ENCODE measurements at places on chromosomes 2 and 18. TPM values are rescaled to one million over a fixed set of nuclear protein-coding genes. Genes with fewer than 3 reads are reported as not detected.

Gene STK16
- total RNA-seq: 13.7 TPM

Gene RAPGEF4
- total RNA-seq: 1.8 TPM

Gene AP1S3
- total RNA-seq: 19.0 TPM

Gene MC5R
- not detected for total RNA-seq

Gene EN1
- total RNA-seq: not detected

Gene CCBE1
- total RNA-seq: 9.2 TPM

Gene CHRND
- not detected for total RNA-seq

Gene SIX3
- not detected for total RNA-seq

Gene ALPG
- not detected for total RNA-seq

Gene MEP1B
- total RNA-seq: not detected

Gene PRKAG3
- not detected for total RNA-seq

Gene NABP1
- total RNA-seq: 24.0 TPM

Gene COL4A4
- total RNA-seq: under 0.01 TPM

Gene DLX1
- total RNA-seq: 1.8 TPM

Gene BARD1
- 11.9 TPM for total RNA-seq

Gene SERPINB4
- total RNA-seq: 1.9 TPM

Gene CFAP221
- total RNA-seq: not detected

Gene RAPH1
- 20.0 TPM for total RNA-seq

Gene ZC3H6
- 1.1 TPM for total RNA-seq

Gene NAPG
- total RNA-seq: 31.3 TPM

Gene ARPC2
- total RNA-seq: 709 TPM

Gene SALL3
- not detected for total RNA-seq

Gene LIPG
- 118 TPM for total RNA-seq

Gene TCF23
- total RNA-seq: not detected

Gene RSAD2
- total RNA-seq: not detected

Gene TAF1B
- 14.3 TPM for total RNA-seq

Gene CAPN14
- total RNA-seq: 0.30 TPM

Gene CXCR1
- 0.11 TPM for total RNA-seq

Gene EDAR
- not detected for total RNA-seq

Gene UCN
- 2.1 TPM for total RNA-seq

Gene SATB2
- 0.30 TPM for total RNA-seq

Gene SNORC
- 1.2 TPM for total RNA-seq

Gene SKOR2
- total RNA-seq: not detected

Gene RAB27B
- 5.5 TPM for total RNA-seq

Gene MRPS5
- 58.1 TPM for total RNA-seq

Gene OSR1
- total RNA-seq: 8.1 TPM

Gene FSIP2
- total RNA-seq: 0.08 TPM

Gene KCNJ13
- total RNA-seq: not detected

Gene APLF
- total RNA-seq: 2.2 TPM

Gene TGFA
- total RNA-seq: 194 TPM

Gene C1QL2
- total RNA-seq: not detected

Gene LCT
- total RNA-seq: 0.04 TPM

Gene KLHL29
- 7.0 TPM for total RNA-seq

Gene PIEZO2
- not detected for total RNA-seq

Gene CNTNAP5
- not detected for total RNA-seq

Gene SH3BP4
- total RNA-seq: 40.7 TPM

Gene TUBA4B
- not detected for total RNA-seq
